Activated CD4-positive, alpha-beta memory T cell treated with anti-CD3 and anti-CD28 coated beads for 36 hours (primary cell): ENCODE measurements at places on chromosomes 4 and X. TPM values are rescaled to one million over a fixed set of nuclear protein-coding genes. Genes with fewer than 3 reads are reported as not detected.
A peak's percentile ranks its signal among the peaks of the same experiment; 100 is the strongest.

DNA sequence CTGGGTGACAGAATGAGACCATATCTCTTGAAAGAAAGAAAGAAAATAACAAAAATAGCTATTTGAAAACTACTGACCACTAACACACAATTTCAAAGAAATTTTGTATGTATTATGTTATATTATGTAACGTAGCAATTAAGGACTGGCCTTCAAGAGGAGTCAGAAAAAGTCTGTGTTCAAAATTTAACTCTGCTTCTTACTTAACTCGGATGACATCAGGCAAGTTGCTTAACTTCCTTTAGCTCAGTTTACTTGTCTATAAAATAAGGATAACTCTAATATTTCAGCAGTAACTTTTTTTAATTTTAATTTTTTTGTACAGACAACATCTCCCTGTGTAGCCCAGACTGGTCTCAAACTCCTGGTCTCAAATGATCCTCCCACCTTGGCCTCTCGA is 14.6 kb upstream of the PRSS12 start:
- no peak for DNase-seq
- no peaks in the 10 kb centered on the region for H3K4me1 ChIP-seq
- H3K27me3 ChIP-seq: peaks cover 15% of the 10 kb centered on the region
- H3K36me3 ChIP-seq: no peaks in the 10 kb centered on the region

DNA sequence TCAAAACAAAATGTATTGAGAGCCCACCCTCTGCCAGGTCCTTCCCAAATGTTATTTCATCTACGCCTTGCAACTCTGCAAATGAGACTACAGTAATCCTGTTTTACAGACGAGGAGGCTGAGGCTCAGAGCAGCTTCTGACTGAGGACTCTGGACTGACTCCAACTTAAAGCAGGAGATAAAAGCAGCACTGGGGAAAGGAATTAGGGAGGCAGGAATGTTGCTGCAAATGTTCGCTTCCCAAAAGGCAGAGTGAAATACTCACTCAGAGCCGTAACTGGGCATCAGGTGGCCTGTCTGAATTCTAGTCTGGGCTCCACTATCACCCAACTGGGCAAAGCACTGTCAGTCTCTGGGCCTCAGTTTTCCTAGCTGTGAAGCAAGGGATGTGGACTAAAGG is 94.7 kb upstream of the SRD5A3 start:
- H3K4me3 ChIP-seq: no peak overlapping the region
- no peaks in the 10 kb centered on the region for H3K36me3 ChIP-seq
- no peak overlapping the region for H3K27ac ChIP-seq
- no peaks in the 10 kb centered on the region for H3K4me1 ChIP-seq
- DNase-seq: no peak

- peak within 1 kb of the TSS; percentile 23 for H3K4me3 ChIP-seq
- H3K27me3 ChIP-seq: peaks cover 35% of the 10 kb centered on the region
- H3K27ac ChIP-seq: no peak within 1 kb of the TSS
- no peaks in the 10 kb centered on the region for H3K36me3 ChIP-seq
Observed at GRCh38 chr4:55125087-55125721, at the start of gene KDR. KDR (minus strand) TSS chr4:55125595; CDS start chr4:55125293, 302 bp downstream.

DNA sequence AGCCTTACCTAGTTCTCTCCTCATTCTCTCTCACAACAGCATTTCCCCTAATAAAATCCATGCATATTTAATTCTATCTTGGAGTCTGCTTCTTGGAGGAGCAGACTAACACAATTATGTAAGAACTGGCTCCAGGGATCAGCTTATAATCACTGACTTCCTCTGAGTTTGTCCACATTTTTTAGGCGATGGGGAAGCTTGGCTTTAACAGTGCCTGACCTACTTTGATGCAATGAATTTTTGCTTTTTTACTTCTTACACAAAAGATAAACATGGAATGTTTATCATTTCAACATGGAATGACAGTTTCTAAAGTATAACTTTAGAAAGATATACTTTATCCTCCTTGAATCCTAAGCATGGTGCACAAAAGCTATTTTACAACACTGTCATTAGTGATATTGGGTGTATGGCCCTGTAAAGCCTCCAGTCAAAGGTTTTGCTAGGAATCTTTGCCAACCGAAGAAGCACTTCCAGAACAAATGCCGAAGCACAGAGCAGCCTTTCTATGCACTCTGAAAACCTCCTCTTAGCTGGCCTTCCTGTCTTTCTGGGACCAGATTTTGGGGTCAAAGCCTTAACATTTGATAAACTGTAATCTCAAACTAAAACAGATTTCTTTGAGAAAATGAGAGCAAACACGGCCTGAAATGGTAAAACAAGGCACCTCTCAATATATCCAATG is 736 bp downstream of the BDH2 start:
- H3K36me3 ChIP-seq: no peaks in the 10 kb centered on the region
- H3K27me3 ChIP-seq: no peaks in the 10 kb centered on the region
- peak overlapping the region; percentile 78 for H3K27ac ChIP-seq
- peak overlapping the region; percentile 76 for H3K4me3 ChIP-seq
- DNase-seq: no peak

The GSX2 gene
- total RNA-seq: not detected

DNA sequence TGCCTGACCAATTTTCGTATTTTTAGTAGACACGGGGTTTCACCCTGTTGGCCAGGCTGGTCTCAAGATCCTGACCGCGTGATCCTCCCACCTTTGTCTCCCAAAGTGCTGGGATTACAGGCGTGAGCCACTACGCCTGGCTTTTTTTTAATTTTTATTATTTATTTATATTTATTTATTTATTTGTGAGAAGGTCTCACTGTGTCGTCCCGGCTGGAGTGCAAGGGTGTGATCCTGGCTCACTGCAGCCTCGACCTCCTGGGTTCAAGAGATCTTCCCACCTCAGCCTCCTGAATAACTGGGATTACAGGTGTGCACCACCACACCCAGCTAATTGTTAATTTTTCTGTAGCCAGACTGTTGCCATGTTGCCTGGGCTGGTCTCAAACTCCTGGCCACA is 141.1 kb downstream of the CRLF2 start:
- no peak overlapping the region for H3K4me3 ChIP-seq
- peaks cover 3% of the 10 kb centered on the region for H3K27me3 ChIP-seq
- no peak overlapping the region for H3K27ac ChIP-seq
- DNase-seq: no peak
- H3K36me3 ChIP-seq: no peaks in the 10 kb centered on the region
- H3K4me1 ChIP-seq: no peaks in the 10 kb centered on the region

The PGM2 gene
- 65.7 TPM for total RNA-seq

- no peak overlapping the region for H3K4me3 ChIP-seq
- no peak overlapping the region for H3K27ac ChIP-seq
- no peaks in the 10 kb centered on the region for H3K4me1 ChIP-seq
- no peaks in the 10 kb centered on the region for H3K36me3 ChIP-seq
Observed at GRCh38 chr4:87758270-87758669, 41.1 kb upstream of the IBSP start.

The PUDP gene
- total RNA-seq: 16.5 TPM

DNA sequence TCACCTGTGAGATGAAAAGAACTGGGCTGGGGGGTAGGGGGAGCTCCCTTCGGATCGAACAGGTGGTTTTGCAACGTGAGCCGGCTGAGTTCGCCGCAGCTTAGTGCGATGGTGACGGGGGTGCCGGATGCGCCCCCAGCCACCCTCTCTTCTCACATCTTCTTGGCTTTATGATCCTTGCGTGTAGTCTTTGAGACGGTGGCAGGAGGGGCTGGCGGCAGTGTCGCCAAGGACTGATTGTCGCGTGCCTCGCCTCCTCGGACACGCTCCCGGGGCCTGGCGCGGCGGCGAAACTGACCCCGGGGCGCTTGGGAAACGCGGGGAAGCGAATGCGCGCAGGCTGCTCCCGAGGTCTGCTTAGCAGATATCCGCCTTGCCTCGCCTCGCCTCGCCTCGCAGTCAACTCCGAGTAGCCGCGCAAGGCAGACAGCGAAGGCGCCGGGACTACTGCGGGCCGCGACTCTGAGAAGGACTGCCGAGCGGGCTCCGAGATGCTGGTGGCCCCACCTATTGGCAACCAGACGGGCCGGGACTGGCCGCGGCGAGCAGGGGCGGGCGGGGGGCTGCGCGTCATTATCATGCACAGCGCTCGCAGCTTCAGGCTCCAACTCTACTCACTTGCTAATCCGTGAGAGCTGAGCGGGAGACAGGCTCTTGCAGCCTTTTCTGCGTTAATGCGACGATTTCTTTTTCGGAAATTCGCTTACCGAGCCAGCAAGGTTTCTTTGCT is 1.5 kb downstream of the GRID2 start:
- H3K4me1 ChIP-seq: peaks cover 4% of the 10 kb centered on the region
- no peaks in the 10 kb centered on the region for H3K36me3 ChIP-seq
- H3K4me3 ChIP-seq: no peak overlapping the region

DNA sequence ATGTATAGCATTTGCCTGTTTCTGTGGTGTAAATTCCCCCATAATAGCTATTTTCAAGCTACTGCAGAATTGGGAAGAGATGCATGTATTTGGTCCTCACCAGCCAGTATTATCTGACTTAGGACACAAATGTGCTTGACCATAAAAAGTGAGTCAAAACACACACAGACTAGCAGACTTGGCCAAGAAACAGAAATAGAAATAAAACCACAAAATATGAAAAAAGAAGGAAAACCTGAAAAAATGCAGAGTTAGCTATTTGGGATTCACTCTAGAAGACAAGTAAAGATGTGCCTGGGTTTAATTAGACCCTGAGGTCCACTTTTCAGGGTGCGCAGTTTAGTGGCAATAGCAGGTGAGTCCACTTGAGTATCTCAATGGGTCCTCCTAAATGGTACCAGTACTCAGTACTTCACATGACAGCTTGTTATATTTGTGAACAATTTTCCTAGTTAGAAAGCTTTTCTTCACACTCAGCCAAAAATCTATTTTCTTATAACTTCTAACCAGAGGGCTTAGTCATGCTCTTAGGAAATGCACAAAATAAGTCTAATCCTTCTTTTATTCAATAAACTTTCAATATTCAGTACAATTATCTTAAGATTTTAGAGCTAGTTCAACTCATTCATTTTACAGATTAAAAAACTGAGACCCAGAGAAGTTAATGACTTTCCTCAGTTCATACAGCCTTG is 108.7 kb upstream of the JADE1 start:
- no peaks in the 10 kb centered on the region for H3K36me3 ChIP-seq
- DNase-seq: no peak
- H3K27me3 ChIP-seq: no peaks in the 10 kb centered on the region
- H3K4me3 ChIP-seq: no peak overlapping the region
- no peak overlapping the region for H3K27ac ChIP-seq
- no peaks in the 10 kb centered on the region for H3K4me1 ChIP-seq

The HADH gene
- total RNA-seq: 50.6 TPM

The NCAPG gene
- 79.8 TPM for total RNA-seq

The F9 gene
- not detected for total RNA-seq
